T-cell (primary cell): ENCODE measurements at places on chromosomes 7 and 10. TPM values are rescaled to one million over a fixed set of nuclear protein-coding genes. Genes with fewer than 3 reads are reported as not detected.
A peak's percentile ranks its signal among the peaks of the same experiment; 100 is the strongest.

LRRTM3 gene
- not detected for total RNA-seq

SNX10 gene
- total RNA-seq, result 8.5 TPM

SSC4D gene
- 0.20 TPM for total RNA-seq

FAM131B gene
- 0.76 TPM for total RNA-seq

CRTAC1 gene
- not detected for total RNA-seq

DNA sequence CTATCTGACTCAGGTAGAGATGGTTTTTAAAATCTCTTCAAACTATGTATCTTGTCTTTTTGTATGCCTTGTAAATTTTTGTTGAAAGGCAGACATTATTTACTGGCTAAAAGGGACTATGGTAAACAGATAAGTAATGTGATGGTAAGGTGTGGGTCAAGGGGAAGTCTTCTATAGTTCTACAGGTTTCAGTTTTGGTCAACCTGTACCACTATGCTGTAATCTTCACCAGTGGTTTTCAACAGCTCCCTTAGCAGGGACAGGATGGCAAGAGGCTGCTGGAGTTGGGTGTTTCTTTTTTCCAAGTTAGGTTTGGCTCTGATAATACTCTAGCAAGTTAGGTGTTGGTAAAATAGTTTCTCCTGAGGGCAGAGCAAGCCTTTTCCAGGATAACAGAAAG is 32.7 kb upstream of the FZD8 start:
- no peak overlapping the region for H3K27ac ChIP-seq
- H3K27me3 ChIP-seq, result no peaks in the 10 kb centered on the region

GRCh38 chr7:158631574-158632195 is 44.1 kb upstream of the PTPRN2 start:
- H3K4me3 ChIP-seq, result no peak overlapping the region
- H3K36me3 ChIP-seq, result no peaks in the 10 kb centered on the region
- no peaks in the 10 kb centered on the region for H3K4me1 ChIP-seq

DNA sequence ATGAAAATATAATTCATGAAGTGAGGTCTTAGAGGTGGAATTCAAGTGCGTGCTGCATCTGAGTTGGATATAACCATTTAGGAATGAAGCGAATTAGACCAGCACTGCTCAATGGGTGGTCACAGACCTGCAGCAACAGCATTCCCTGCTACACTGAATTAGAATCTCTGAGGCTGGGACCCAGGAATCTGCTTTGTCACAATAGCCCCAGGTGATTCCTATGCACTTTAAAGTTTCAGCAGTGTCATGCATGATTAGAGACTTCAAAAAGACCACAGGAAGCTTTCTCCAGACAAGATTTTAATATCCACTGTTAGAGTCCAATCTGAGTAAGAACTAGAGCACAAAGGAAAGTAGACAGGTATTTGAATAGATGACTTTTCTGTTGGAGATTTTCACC is 352.8 kb upstream of the VSTM2A start:
- no peak for DNase-seq
- H3K4me1 ChIP-seq, result no peaks in the 10 kb centered on the region
- no peak overlapping the region for H3K27ac ChIP-seq

DNA sequence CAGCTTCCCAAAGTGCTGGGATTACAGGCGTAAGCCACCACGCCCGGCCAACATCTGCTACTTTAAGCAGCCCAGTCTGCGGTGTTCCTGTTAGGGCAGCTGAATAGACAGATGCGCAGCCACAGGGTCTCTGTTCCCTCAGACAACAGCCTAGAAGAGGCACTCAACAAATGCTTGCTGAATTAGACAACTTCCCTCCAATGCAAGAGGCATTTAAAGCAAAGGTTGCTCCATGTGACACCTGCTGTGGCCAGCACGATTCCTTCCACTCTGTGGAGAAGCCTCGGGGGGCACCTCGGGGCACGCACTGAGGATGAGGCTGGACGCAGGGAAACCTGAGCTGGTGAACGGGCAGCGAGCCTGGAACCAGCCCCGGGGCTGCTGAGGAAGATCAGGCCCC is 237.8 kb downstream of the MAD1L1 start:
- H3K27ac ChIP-seq, result no peak overlapping the region
- H3K4me3 ChIP-seq, result no peak overlapping the region
- peaks cover 2% of the 10 kb centered on the region for H3K36me3 ChIP-seq
- no peak for DNase-seq

- DNase-seq, result no peak
- H3K27me3 ChIP-seq, result peaks cover 4% of the 10 kb centered on the region
- no peak overlapping the region for H3K4me3 ChIP-seq
- peaks cover 3% of the 10 kb centered on the region for H3K4me1 ChIP-seq
- no peaks in the 10 kb centered on the region for H3K36me3 ChIP-seq
These were observed 19.4 kb upstream of the PDGFA start for GRCh38 chr7:538764-539685.

- H3K4me3 ChIP-seq, result no peak overlapping the region
- H3K36me3 ChIP-seq, result no peaks in the 10 kb centered on the region
- H3K27me3 ChIP-seq, result peaks cover 36% of the 10 kb centered on the region
- no peak for DNase-seq
These were observed 37.4 kb downstream of the GRID1 start for GRCh38 chr10:86329093-86329710.

DNA sequence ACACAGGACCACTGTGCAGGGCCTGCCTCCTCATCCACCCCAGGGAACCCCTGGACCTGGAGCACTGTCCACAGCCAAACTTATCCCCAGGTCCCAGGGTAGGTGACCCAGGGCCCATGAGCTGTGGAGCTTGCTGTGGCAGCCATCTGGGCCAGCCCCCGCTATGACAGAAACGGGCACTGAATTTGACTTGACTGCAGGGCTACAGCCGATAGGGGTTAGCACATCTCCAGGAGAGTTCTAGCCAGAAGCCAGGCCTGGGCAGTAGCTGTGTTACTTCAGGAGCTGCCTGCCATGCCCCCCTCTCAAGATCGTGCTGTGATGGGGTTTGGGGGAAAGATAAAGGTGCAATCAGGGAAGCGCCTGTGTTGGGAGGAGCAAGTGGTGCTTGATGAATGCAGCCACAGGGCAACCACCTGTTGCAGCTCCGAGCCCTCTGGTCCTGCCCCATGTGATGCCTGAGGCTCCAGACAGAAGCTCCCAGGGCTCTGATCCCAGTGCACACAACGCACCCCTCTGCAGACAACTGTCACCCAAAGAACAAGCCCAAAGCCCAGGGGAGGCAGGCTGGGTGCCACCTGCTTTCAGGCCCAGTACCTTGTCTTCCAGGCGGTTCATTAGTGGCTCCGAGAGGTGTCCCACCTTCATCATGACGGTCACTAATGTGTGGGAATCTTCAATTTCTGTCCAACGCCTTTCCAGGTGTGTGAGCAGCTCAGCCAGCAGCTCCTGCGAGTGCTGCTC is 6.5 kb downstream of the TBRG4 start:
- peaks cover 62% of the 10 kb centered on the region for H3K4me1 ChIP-seq
- no peak for DNase-seq
- no peak overlapping the region for H3K4me3 ChIP-seq
- H3K27ac ChIP-seq, result no peak overlapping the region
- H3K36me3 ChIP-seq, result peaks cover 91% of the 10 kb centered on the region

DNA sequence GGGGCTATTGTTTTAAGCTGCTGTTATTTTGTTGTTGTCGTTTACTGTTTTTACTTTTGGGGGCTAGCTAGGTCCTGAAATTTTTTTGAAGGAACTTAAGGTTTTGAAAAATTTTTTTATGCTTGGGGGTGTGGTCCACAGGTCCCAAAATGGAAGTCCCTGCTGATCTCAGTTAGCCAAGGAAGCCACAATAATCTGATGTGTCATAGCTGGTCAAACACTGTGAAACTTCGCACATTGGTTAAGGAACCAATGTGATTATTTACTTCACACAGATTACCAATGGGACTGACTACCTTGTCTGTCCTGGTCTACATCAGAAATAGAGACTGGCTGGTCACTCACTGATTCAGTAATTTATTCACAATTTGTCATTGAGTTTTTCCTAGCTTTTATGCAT is 29.5 kb upstream of the HYCC1 start:
- H3K27ac ChIP-seq, result no peak overlapping the region
- H3K27me3 ChIP-seq, result no peaks in the 10 kb centered on the region
- no peak for DNase-seq
- H3K4me1 ChIP-seq, result no peaks in the 10 kb centered on the region

DNA sequence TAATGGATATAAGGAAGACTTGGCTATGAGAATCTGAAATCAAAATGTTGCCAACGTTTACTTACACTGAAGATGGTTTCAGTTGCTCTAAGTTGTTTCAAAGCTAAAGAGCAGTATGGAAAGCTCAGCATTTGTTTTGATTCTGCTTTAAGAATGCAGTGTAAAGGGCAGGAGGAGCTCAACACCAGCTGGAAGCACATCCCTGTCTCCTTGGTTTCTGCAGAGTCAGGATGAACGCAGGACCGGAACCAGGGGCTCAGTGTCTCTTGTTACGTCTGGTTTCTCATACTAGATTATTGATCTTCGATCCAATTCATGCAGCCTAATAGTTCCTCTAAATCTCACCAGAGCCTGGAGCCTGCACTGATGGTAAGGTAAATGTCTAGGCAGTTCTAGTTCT is 24.1 kb downstream of the ZRANB1 start:
- H3K27ac ChIP-seq, result no peak overlapping the region
- no peaks in the 10 kb centered on the region for H3K27me3 ChIP-seq
- peaks cover 9% of the 10 kb centered on the region for H3K4me1 ChIP-seq
- H3K4me3 ChIP-seq, result no peak overlapping the region
- H3K36me3 ChIP-seq, result peaks cover 10% of the 10 kb centered on the region
- DNase-seq, result no peak

GRCh38 chr10:85047170-85047834 is 718.9 kb downstream of the CCSER2 start:
- H3K27ac ChIP-seq, result no peak overlapping the region
- no peak overlapping the region for H3K4me3 ChIP-seq
- H3K27me3 ChIP-seq, result no peaks in the 10 kb centered on the region
- DNase-seq, result no peak

- H3K36me3 ChIP-seq, result peaks cover 3% of the 10 kb centered on the region
- H3K4me1 ChIP-seq, result peaks cover 78% of the 10 kb centered on the region
- H3K27ac ChIP-seq, result peak overlapping the region; percentile 76
- DNase-seq, result no peak
These were observed 220.6 kb downstream of the FAM107B start for GRCh38 chr10:14554091-14554490.

- no peak for DNase-seq
- no peak overlapping the region for H3K4me3 ChIP-seq
- H3K36me3 ChIP-seq, result no peaks in the 10 kb centered on the region
- H3K4me1 ChIP-seq, result no peaks in the 10 kb centered on the region
These were observed 13.9 kb downstream of the CHAT start for GRCh38 chr10:49627644-49628247.

GRCh38 chr10:87760195-87760905 is 57.7 kb downstream of the ATAD1 start:
- no peaks in the 10 kb centered on the region for H3K36me3 ChIP-seq
- H3K4me3 ChIP-seq, result no peak overlapping the region
- no peak for DNase-seq
- no peaks in the 10 kb centered on the region for H3K27me3 ChIP-seq
- H3K27ac ChIP-seq, result no peak overlapping the region
- H3K4me1 ChIP-seq, result no peaks in the 10 kb centered on the region

DNA sequence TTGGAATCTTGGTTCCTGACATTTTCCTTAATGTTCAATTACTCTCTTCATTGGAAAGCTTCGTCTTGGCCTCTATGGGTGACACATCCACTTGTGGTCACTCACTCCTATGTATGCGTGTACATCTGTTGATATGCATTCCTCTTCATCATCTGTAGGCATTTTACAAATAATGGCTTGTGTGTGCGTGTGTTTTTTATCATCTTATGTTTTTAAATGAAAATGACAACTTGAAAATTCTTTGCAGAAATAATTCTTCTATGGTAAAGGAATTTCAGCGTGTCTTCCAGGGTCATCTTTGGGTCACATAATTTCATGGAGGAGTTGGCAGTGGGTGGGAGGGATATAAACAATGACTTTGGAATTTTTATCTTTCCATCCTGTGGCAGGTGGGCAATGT is 925.1 kb downstream of the LRMDA start:
- H3K4me3 ChIP-seq, result no peak overlapping the region
- no peaks in the 10 kb centered on the region for H3K27me3 ChIP-seq
- DNase-seq, result no peak
- no peaks in the 10 kb centered on the region for H3K4me1 ChIP-seq

DNA sequence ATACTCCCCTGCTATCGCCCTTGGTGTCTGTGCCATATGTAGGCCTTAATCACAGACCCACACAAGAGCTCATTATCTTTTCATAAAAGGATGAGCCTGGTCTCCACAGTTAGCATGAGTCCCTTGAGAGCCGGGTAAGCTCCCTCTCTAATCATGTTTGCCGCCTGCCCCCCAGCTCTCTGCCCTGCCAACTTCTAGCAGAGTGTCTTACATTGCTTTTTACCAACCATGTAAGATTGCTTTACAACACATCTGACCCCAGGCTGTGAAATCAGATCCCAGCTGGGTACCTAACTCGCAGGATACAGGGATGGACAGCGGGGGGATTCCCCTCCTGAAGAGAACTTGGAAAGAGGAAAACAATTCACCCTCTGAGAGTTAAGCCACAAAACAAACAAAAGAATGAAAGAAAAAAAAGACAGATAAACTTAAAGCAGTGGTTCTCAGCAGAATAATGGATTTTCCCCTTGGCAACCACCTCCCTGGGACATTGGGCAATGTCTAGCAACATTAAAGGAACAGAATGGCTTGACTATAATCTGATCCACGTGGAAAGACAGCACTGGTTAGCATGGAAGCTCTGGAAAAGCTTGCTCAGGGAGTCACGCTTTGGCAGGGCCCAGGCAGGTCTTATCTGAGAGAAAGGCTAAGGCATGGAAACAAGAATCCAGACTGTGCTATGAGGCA is 39.4 kb upstream of the ATOH7 start:
- H3K36me3 ChIP-seq, result no peaks in the 10 kb centered on the region
- no peaks in the 10 kb centered on the region for H3K4me1 ChIP-seq
- no peak overlapping the region for H3K4me3 ChIP-seq
- no peak for DNase-seq
- H3K27me3 ChIP-seq, result peaks cover 3% of the 10 kb centered on the region
- H3K27ac ChIP-seq, result no peak overlapping the region

GRCh38 chr7:133748443-133749407 is 378.4 kb upstream of the LRGUK start:
- H3K4me1 ChIP-seq, result no peaks in the 10 kb centered on the region
- H3K36me3 ChIP-seq, result no peaks in the 10 kb centered on the region
- no peak overlapping the region for H3K27ac ChIP-seq

DNA sequence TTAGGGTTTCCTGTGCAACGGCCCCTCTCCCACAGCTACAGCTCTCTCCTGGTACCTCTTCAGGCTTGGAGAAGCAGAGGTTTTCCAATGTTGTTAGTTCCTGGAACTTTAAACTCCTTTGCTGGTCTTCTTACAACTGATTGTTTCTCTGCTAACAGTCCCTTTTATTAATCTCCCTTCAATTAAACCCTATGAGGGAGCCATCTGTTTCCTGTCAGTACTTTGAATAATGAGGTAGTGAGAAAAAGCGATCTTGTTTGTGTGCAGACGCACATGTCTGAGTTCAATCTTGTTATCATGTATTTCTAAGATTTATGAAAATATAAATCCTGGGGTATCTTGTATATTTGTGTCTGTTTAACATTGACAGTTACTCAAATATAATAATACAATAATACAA is 102.4 kb downstream of the MDFIC start:
- DNase-seq, result no peak
- H3K27me3 ChIP-seq, result no peaks in the 10 kb centered on the region
- no peak overlapping the region for H3K4me3 ChIP-seq
- H3K27ac ChIP-seq, result no peak overlapping the region

GRCh38 chr7:66826649-66827048 is 86.1 kb downstream of the RABGEF1 start:
- no peaks in the 10 kb centered on the region for H3K4me1 ChIP-seq
- no peaks in the 10 kb centered on the region for H3K36me3 ChIP-seq
- no peak for DNase-seq
- H3K27me3 ChIP-seq, result no peaks in the 10 kb centered on the region
- no peak overlapping the region for H3K27ac ChIP-seq

GRCh38 chr10:22984066-22984465 is 56.2 kb downstream of the ARMC3 start:
- H3K4me3 ChIP-seq, result no peak overlapping the region
- H3K4me1 ChIP-seq, result peaks cover 5% of the 10 kb centered on the region
- DNase-seq, result no peak
- H3K27ac ChIP-seq, result no peak overlapping the region
- H3K27me3 ChIP-seq, result no peaks in the 10 kb centered on the region
- H3K36me3 ChIP-seq, result no peaks in the 10 kb centered on the region
